Thoracic aorta endothelial cell (primary cell): ENCODE measurements at places on chromosomes 13 and 19. TPM values are rescaled to one million over a fixed set of nuclear protein-coding genes. Genes with fewer than 3 reads are reported as not detected.

PRX gene
- total RNA-seq = 1.1 and 1.2 TPM in 2 replicates

CYTH2 gene
- 65.1 and 96.0 TPM in 2 replicates for total RNA-seq

BRME1 gene
- 0.50 and 0.53 TPM in 2 replicates for total RNA-seq

TYROBP gene
- not detected in 2 replicates for total RNA-seq

MBD3L3 gene
- not detected in 2 replicates for total RNA-seq

PDE4C gene
- total RNA-seq = 0.13 and 0.57 TPM in 2 replicates

GIPR gene
- not detected in 2 replicates for total RNA-seq

ZNF442 gene
- total RNA-seq = 0.79 and 1.2 TPM in 2 replicates
